ENCODE measurements at places on chromosomes 5 and 9. TPM values are rescaled to one million over a fixed set of nuclear protein-coding genes. Genes with fewer than 3 reads are reported as not detected.

DNA sequence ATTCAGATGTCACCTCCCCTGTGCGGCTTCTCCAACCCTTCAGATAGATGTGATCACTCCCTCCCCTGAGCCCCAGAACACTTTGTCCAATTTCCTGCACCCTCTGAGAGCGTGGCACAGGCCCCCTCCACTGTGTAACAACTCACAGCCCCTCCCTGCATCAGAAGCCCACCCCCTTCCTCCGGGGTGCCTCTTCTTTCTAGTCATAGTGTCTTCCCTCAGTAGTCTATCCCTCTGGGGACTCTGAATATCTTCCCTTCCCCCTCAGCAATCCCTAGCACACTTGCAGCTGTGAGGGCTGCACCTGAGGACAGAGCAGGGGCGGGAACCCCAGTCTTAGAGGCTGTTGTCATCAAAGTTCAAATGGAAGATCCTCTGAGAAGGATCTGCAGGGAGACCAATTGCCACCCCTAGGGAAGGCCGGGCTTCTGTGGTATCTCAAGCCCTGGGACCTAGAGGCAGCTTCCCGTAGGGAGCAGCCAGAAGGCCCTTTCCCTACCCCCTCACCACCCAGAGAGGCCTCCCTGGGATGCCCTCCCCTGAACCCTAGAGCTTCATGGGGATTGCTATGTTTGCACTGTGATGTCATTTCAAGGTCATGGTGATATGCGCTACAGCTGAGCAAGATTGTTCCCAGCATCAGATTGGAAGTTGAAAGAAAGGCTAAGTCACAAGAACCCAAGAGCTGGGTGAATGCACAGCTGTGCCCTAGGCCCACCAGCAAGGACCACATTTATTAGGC, 70.7 kb downstream of the THBS4 start:
- no peak for DNase-seq

- peak; percentile 61 for DNase-seq
These were observed 127.9 kb downstream of the EFNA5 start for GRCh38 chr5:107542831-107543231.

GRCh38 chr9:98150164-98150563, 31.1 kb upstream of the TRIM14 start:
- DNase-seq, result no peak

Gene DMRT3
- not detected for total RNA-seq

DNA sequence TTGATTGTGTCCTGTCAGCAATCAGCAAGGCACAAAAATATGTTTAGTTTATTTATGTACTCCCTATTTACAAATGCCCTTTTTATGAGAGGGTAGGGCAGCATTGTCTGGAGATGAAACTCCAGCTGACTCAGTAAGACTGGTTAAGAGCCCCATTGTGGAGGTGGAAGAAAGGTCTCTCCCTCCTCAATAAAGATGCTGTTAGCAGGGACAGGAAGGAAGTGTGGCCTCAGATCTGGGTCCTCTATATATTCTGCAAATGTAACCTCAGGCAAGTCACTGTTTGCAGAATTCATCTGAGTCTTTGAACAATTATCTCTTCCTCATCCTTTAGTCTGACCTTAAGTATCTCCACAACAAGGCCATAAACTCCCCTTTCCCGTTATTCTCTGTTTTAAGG, 48.3 kb upstream of the TRAF1 start:
- DNase-seq, result no peak

GRCh38 chr9:84975926-84976325, 306.4 kb downstream of the NTRK2 start:
- DNase-seq, result peak; percentile 61
